ENCODE measurements at places on chromosomes 16 and 17. TPM values are rescaled to one million over a fixed set of nuclear protein-coding genes. Genes with fewer than 3 reads are reported as not detected.

Gene C17orf50
- not detected for polyA plus RNA-seq

Gene PAQR4
- polyA plus RNA-seq, result 14.2 TPM

GRCh38 chr17:7846765-7847661, 7.9 kb upstream of the TMEM88 start:
- DNase-seq, result no peak

GRCh38 chr17:38333635-38334295, 10.0 kb downstream of the GPR179 start:
- DNase-seq, result no peak

DNA sequence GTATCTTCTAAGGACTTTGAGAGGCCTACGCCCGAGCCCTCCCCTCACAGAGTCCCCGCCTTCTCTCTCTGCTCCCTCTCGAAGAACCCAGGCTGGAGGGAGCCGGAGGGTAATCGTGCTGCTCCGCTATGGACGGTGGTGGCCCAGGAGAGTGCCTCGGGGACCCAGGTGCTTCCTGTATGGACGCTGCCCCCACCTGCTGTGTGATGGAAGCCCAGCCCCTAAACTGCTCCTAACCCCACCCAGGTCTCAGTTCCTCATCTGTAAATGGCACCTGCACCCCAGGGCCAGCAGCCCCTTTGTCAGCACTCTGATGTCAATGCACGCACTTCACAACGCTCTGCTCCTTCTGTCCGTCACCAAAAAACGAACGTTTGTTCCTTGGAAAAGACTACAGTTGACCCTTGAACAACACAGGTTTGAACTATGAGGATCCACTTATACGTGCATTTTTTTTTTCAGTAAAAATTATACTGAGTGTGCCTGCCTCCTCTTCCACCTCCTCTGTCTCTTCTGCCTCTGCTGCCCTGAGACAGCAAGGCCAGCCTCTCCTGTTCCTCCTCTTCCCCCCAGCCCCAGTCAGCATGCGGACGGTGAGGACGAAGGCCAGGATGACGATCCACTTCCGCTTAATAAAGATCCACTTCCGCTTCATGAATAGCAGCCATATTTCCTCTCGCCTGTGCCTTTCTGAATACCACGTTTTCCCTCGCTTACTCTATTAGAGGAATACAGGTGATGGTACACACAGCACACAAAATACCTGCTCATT, 118.3 kb downstream of the BANP start:
- no peak for DNase-seq

Gene PIPOX
- 0.56 TPM for polyA plus RNA-seq

- peak; percentile 50 for DNase-seq
Measured at GRCh38 chr17:4304417-4305027, 40.7 kb upstream of the ANKFY1 start.

Gene SPATA32
- not detected for polyA plus RNA-seq

Gene GAS2L2
- polyA plus RNA-seq, result not detected

- DNase-seq, result no peak
Measured at GRCh38 chr17:38984666-38985065, 17.5 kb upstream of the FBXO47 start.

DNA sequence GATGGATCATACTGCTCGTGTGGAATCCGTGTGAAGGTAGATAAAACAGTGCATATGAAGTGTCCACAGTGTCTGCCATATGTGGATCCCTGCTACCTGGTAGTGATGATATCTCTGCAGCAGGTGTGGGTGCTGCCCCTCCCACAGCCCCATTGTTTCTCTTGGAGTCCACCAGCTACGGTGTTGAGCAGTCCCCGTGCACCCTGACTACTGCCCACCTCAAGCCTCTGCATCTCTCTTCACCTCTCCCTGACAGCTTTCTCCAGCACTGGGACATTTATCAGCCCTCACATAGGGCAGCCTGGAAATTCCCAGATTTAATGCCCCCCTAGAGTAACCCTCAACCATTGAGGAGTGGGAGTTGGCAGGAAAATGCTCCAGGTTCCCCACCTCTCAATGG, 244.7 kb downstream of the IRF8 start:
- no peak for DNase-seq

- no peak for DNase-seq
Measured at GRCh38 chr17:80122026-80122575, 20.7 kb downstream of the GAA start.

- no peak for DNase-seq
Measured at GRCh38 chr16:68972720-68973119, 129.4 kb downstream of the TANGO6 start.

Gene CASKIN2
- polyA plus RNA-seq, result not detected

Data from CD14-positive monocyte (primary cell).